ENCODE measurements at places on chromosomes 1 and 21.

DNA sequence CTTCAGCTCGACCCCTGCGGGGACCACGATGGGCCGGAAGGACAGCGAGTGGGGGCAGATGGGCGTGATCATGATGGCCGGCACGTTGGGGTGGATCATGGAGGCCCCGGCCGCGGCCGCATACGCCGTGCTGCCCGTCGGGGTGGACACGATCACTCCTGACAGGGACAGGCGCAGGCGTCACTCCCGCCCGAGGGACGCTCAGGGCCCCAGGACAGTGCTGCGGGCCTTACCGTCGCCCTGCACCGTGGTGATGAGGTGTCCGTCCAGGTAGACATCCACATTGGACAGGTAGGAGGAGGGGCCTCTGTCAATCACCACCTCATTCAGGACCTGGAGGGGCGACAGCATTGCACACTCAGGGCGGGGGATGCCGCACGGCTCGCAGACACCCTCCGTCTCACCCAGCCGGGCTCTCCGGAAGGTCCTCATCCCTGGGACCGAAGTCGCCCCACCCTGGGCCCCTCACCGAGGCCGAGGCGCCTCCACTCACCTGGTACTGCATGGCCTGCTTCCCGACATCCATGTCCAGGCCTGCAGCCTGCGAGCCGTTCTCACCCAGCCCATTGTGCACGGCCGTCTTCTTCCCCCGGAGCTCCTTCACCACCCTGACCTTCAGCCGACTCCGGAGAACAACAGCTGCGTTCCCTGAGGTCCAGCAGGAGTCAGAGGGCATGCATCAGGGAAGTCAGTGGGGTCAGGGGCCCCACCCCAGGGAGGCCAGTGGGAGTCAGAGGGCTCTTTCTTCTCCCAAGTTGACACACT, 24.0 kb downstream of the NADK start:
- DNase-seq, result no peak

GRCh38 chr1:20446796-20447195, 39.2 kb downstream of the CAMK2N1 start:
- DNase-seq, result no peak

GRCh38 chr1:11873395-11874257, 14.9 kb upstream of the NPPB start:
- DNase-seq, result no peak

- no peak for DNase-seq
These were observed 16.4 kb upstream of the ZNF281 start for GRCh38 chr1:200426196-200426595.

DNA sequence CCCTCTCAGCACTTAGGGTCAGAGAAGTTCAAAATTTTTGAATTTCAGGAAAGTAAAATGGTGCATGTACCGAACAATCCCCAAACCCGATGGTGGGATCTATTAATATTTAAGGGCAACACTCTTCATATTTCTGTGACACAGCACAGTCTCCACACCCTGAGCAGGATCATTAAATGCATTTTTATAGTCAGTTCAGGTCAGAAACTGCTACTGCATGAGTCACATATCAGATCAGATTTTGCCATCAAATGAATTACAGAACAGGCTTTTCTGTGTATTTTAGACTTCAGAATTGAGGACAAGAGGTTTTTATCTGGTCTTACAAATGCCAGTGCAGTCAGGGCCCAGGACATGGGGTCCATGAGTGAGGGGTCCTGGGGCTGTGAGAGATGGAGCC, 79.2 kb downstream of the RIPK4 start:
- DNase-seq, result no peak

- no peak for DNase-seq
These were observed 335.3 kb upstream of the KAZN start for GRCh38 chr1:14263225-14263624.

- no peak for DNase-seq
These were observed 18.1 kb upstream of the USP24 start for GRCh38 chr1:55233145-55233777.
